Stimulated activated CD8-positive, alpha-beta memory T cell treated with anti-CD3 and anti-CD28 coated beads, Interleukin-7, amount 100 ng/mL, for 1 hour (primary cell): ENCODE measurements at places on chromosomes 12 and 14.

DNA sequence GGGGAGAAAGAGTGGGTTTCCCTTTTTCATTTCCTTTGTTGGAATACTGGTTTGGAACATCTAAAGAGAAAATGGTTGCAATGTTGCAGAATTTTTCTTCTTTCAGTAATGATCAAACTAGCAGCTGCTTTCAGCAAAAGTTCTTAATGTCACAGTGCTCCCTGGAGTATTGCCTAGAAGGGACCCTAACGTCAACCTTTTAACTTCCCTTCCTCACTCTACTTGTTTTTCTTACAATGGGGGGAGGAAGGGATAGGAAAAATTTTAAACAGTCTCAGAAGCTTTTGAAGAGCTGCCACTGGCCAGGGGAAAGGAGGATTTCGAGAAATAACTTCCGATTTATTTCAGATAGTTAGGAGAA, 521.8 kb downstream of the MED13L start:
- DNase-seq = no peak

GRCh38 chr14:63677891-63678379, 36.3 kb upstream of the WDR89 start:
- DNase-seq = no peak

DNA sequence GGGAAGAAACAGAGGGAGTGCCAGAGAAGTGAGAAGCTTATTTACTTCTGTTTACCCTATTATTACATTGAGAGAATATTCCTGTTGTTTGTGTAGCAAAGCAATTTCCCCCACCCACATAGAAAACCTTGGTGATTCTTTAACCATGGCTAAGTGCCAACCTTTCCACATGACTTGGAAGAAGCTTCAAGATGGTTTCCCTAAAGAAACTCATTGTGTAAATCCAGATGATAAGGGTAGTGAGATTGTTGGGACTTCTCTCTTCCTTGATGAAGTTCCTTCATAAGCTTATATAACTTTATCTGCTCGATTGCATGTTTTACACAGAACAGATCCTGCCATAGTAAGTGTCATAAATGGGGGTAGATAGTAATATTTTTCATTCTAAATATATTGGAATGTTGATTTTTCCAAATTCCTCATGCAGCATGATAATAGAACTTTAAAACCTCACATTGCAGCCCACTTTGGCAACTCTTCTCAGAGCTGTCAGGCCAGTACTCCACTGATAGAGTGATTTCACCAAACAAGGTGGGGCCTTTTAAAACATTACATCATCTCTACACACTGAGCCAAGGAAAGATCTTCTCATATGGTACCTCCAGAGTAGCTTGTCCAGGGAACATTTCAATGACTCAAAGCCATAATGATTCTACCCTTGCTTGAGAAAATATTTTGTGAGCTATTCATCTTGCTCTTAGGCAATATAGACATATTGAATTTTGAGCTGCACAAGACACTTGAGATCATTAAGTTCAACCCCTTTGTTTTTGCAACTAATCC, 47.8 kb upstream of the KIF21A start:
- no peak for DNase-seq

DNA sequence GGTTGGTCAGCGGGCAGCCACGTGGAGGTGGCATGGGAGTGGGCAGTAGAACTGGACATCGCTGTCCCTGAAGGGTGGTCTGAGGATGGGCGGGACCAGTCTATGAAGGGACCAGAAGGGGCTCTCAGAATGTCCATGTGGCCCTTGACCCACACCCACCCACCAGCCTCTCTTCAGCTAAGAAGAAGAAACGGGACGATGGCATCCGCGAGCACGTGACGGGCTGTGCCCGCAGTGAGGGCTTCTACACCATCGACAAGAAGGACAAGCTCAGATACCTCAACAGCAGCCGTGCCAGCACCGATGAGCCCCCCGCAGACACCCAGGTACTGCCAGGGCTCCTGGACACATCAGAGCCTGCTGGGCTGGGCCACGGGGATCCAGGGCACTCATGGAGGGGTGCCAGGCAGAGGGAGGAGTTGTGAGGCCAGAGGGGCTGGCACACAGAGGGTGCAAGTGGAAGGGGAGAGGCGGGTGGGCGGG, 21.3 kb downstream of the SETD1B start:
- DNase-seq = no peak

DNA sequence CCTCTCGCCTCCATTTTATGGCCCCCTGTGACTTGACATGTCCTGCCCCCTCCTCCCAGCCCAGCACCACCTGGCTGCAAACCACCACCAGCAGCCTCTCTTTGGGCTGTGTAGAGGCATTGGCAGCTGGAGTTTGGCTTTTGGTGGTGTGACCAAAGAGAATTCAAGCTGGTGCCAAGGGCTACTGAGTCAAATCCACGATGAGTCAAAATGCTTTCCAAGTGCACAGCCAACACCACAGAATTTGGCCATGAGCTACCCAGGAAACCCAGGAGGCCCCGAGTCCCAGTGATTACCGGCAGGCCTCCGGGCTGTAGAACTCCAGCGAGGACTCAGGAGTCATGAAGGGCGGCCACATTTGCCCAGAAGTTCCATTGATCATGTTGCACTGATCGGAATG, 53.8 kb downstream of the SCARB1 start:
- DNase-seq = no peak

DNA sequence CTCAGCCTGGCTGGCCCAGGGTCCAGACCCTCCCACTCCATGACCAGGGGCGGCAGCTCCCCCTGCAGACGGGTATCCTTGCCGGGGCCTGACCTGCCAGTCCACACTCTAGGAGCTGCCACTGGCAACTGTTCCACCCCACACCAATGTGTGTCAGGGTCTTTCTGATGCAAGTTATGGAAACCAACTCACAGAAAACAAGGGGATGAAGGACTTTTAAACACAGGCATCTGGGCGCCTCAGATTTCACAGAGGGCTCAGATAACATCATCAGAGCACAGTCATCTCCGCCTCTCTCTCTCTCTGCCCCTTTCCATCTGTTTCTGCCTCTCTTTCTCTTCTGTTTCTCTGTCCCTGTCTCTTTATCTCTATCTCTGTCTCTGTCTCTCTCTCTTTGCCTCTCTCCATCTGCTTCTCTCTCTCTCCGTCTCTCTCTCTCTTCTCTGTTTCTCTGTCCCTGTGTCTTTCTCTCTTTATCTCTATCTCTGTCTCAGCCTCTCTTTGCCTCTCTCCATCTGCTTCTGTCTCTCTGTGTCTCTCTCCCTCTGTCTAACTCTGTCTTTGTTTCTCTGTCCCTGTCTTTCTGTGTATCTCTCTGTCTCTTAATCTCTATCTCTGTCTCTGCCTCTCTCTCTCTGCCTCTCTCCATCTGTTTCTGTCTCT, 67.4 kb upstream of the FBRSL1 start:
- no peak for DNase-seq

- peak; percentile 13 for DNase-seq
These were observed 43.4 kb downstream of the ELK3 start for GRCh38 chr12:96237465-96238077.

- no peak for DNase-seq
These were observed 379.0 kb downstream of the NOVA1 start for GRCh38 chr14:26218861-26219260.

GRCh38 chr12:52257074-52257551, 17.3 kb upstream of the KRT86 start:
- no peak for DNase-seq

- no peak for DNase-seq
These were observed 107.9 kb downstream of the PRKCH start for GRCh38 chr14:61429316-61429715.

DNA sequence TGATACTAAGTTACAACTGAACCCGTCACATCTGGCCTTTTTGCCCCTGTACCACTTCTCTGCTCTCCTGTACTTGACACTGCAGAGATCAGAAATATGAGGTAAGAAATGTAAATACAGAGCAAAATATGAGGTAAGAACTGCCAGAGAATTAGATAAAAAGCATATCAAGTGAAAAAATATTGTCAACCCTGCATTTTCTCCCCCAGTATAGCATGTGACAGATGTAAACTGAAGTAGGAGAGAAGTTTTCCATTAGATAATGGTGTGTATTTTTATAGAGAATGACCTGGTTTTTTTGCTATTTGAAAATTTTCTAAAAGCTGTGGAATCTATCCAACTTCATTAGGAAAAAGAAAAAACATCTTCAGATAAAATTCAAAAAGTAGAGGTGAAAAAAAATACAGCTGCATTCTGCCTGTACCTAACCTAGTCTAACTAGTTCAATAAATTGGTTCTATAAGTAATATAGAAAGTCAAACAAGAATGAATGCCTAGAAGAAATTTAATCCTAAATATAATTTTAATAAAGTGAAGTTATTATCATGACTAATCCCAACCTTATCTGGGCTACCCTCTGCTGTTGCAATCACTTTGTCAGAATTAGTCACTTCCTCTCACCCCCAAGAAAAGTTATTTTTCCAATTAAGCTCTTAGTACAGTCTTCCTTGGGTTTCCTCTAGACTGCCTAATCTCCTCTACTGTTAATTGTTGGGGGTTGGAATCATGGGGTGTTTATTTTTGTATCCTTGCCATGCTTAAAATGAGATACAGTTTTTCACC, 210.0 kb downstream of the RASSF9 start:
- DNase-seq = no peak

GRCh38 chr12:27781680-27782079, 1.6 kb upstream of the MANSC4 start:
- no peak for DNase-seq

DNA sequence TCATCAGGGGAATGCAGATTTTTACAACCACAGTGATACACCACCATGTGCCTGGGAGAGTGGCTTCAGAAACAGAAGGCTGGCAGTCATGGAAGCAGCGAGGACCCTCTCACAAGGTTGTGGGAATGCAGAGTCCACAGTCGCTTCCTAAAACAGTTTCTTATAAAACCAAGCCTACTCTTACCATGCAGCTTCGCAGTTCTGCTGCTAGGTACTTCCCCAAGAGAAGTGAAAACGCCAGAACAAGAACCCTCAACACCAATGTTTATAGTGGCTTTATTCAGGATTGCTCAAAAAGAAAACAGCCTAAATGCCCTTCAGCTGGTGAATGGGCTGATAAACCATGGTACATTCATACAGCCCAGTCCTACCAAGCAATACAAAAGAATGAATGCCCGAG, 87.2 kb downstream of the DDX51 start:
- no peak for DNase-seq

DNA sequence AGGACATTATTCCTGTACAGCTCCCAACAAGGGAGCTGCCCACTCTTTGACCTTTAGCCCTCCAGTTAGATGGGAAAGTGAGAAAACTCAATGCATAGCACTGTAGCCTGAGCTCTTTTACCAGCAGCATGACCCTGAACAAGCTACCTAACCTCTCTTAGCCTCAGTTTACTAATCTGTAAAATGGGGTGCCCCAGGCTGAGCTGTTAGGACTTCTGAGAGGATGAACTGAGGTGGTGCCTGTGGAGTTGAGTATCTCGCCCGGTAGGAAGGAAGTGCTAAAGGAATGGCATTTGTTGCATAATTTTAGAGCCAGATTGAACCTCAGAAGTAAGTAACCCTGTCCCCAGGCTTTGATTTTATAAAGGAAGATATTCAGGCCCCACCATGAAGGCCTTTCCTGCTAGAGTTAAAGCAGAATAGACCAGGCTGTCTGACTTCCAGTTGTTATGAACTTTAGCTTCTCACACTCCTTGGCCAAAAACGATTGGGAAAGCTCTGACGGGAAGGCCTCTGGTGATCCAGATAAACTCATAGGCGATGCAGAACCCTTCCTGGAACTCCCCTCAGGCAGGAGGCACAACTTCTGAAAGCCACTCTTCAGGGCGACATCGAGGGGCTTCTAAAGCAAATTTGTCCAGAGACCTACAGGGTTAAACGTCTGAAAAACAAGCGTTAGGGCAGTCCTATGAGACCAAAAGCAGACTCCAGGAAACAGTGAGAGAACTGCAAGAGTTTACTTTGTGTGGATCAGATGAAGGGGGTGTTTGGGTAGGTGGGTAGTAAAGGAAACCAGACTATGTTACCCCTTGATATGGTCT, 2.5 kb upstream of the SERPINA10 start:
- DNase-seq = no peak

DNA sequence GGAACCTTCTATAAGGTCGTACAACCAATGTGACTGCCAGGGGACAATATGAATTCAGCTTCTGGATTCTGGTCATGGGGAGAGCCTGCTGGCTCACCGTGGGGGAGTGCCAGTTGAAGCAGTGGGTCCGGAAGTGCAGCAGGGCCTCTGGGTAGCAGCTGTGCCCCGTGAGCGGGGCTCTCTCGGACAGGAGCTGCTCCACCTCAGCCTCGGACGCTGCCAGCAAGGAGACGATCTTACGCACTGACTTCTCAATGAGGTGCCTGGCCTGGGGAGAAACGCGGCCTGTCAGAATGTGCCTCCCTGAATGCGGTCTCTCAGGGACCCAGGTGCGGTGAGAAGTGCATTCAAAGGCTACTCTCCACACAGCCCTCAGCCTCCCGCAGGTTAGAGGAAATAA, 42.0 kb downstream of the LGMN start:
- DNase-seq = no peak

- peak; percentile 40 for DNase-seq
These were observed 48.7 kb upstream of the LALBA start for GRCh38 chr12:48618541-48618940.

DNA sequence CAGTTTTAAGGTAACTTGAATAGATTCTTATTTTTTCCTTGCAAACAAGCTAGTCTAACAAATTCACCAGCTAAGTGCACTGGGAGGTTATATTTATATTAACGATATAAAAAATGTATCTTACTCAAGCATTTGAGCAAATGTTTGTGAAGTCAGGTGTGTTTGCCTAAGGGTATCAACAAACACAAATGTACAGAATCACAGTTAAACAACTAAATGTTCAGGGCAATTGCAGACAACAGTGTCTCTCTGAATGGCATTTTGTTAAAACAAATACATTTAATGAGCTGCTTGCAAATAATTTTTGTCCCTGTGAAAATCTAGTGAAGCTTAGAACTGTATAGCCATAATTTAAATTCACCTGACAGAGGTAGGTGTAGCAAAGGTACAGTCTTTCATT, 28.2 kb upstream of the FLRT2 start:
- DNase-seq = no peak

- no peak for DNase-seq
These were observed 2.4 kb downstream of the E2F7 start for GRCh38 chr12:77062846-77063461.

GRCh38 chr12:64824500-64825142, at the start of gene TBC1D30:
TBC1D30 (plus strand) TSS chr12:64824647; CDS start chr12:64824880, 233 bp downstream.
- DNase-seq = no peak

- no peak for DNase-seq
These were observed 249.5 kb downstream of the PHLDA1 start for GRCh38 chr12:75782069-75782581.

GRCh38 chr12:65454115-65454787, 175.8 kb downstream of the MSRB3 start:
- no peak for DNase-seq

- DNase-seq = no peak
These were observed 203.9 kb upstream of the KITLG start for GRCh38 chr12:88784166-88784565.

DNA sequence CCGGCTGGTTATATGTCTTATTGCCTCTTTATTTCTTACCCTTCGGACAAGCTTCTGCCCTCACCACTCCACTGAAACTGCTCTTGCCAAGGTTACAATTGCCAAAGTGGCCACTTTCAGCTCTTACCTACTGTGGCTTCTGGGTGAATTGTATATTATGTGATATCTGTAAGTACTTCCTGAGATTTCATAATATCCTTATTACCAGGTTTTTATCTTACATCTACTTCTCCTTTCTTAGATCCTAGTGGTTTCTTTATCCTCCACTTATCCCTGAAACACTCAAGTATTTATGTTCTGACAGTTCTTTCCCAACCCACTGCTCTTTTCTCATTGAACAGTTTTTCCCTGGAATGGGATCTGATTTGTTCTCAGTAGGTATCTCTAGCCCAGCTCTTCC, 10.5 kb downstream of the CELA1 start:
- DNase-seq = no peak
